Ureter (tissue), 1 donor: ENCODE measurements at places on chromosomes 6 and 20. TPM values are rescaled to one million over a fixed set of nuclear protein-coding genes. Genes with fewer than 3 reads are reported as not detected.

DNA sequence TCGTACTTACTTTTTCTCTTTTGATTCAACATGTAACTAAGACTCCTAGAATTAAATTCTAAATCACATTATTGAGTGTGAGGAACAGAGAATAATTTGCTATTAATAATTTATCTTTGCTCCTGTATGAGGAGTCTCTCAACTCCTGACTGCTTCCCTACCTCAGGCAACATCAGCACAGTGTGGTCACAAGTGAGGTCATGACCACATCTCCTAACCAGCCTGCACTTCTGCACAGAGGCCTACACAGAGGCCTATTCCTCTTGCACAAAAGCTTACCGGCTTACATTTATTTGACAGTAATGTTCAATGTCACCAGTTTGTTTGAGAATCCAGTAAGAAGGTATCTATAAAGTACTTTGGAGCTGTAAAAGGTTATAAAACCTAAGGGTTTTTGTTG lies 637.4 kb upstream of the MARCKS start:
- DNase-seq = no peak

DNA sequence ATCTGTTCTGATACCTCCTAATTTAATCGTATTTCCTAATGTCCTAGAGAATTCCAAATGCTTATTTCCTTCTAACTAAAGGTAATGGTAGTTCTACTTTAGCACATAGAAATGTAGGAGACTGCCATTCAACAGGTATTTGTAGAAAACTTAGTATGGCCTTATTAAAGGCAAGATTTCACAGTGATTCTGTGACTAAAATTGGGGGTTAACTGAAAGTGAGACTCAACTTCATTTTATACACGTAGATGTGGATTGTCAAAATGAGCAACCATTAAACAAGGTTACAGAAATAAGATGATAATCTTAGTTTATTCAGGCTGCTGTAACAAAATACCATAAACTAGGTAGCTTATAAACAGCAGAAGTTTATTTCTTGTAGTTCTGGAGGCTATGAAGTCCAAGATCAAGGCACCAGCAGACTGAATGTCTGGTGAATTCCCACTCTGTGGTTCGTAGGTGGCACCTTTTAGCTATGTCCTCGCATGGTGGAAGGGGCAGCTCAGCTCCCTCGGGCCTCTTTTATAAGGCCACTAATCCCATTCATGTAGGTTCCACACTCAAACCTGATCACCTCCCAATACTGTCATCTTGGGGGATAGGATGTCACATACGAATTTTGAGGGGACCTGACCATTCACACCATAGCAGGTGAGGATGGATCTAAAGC lies 38.7 kb downstream of the TAB2 start:
- DNase-seq = no peak

GRCh38 chr20:45017857-45018256 lies 51.5 kb downstream of the STK4 start:
- DNase-seq = no peak

DNA sequence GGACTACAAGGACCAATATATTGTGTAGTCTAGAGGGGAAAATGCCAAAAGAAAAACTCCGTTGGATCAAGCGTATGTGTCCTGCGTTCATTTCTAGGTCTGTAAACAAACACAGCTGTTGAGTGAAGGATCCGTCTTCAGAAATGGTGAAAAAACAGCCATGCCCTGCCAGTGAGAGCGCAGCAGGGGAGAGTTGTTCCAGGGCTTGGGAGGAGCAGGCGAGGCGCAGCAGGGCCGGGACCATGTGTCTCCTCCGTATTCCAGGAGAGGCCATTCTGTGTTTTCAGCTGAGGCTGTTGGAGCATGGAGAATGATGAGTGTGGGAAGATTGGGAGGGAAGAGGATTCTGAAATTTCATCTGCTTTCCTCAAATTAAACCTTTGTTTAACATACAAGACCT lies 38.0 kb downstream of the BMP6 start:
- no peak for DNase-seq

DNA sequence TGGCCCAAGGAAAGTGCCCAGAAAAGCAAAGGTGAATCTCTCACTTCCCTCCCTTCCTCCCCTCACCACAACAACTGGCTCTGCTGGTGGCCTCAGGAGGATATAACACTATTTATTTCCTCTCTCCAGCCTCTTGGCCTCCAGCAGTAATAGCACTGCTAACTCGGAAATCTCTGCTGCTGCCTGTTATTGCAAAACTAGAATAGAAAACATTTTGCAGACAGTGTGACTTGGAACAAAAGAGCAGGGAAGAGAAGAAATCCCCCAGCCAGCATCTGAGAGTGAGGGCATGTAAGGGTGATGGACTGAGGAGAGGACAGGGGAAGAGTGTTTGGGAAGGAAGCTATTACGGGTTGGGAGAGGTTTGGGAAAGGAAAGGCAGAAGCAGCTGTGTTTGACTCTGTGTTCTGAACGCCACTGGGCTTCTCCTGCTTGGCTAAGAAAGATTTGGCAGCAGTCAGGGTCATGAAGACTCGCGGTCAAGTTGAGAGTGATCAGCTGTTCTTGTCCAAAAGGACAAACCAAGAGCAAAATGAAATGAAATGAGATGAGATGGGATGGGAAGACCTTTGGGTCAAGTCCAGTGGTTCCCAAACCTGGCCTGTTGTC lies 81.0 kb upstream of the SNX9 start:
- DNase-seq = no peak

SLC9A8 gene
- total RNA-seq = 35.0 TPM

SFT2D1 gene
- total RNA-seq = 49.7 TPM
